ENCODE measurements at places on chromosomes 12 and 14.

DNA sequence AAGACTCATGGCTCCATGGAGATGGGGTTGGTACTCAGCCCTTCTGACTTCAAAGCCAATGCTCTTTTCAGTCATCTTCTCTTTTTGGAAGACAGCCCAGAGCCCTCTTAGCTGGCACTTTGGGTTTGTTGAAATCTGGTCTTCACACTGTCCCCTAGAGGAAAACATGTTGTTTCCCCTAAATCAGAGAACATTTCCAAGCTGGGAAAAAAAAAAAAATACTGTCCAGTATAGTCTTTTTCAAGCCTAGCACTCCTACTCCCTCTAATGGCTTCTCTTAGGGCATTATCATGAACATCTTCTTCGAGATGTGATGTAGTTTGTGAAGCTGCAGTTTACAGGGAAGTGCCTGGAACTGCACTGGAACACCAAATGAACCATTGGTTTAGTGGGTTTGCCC lies 3.0 kb upstream of the ZC3H14 start:
- DNase-seq: no peak

GRCh38 chr12:39341179-39341578 lies 101.7 kb downstream of the KIF21A start:
- DNase-seq: no peak

GRCh38 chr12:2854669-2855453 lies 2.0 kb downstream of the TEX52 start:
- no peak for DNase-seq

- no peak for DNase-seq
Observed at GRCh38 chr14:47040550-47040949, 389.0 kb upstream of the RPL10L start.

DNA sequence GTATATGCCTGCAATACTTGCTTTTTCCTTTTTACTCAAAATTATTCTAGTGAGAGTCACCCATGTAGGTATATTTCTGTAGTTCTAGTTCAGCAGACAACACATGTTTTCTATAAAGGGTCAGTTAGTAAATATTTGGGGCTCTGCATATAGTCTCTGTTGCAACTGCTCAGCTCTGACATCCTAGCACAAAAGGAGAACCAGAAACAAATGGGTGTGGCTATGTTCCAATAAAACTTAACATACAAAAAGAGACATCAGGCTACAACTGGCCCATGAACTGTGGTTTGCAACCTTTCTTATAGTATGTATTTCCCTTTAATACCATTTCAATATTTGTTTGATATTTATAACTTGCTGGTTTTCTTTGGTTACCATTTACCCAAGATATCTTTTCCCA lies 11.9 kb downstream of the NT5DC3 start:
- DNase-seq: no peak

DNA sequence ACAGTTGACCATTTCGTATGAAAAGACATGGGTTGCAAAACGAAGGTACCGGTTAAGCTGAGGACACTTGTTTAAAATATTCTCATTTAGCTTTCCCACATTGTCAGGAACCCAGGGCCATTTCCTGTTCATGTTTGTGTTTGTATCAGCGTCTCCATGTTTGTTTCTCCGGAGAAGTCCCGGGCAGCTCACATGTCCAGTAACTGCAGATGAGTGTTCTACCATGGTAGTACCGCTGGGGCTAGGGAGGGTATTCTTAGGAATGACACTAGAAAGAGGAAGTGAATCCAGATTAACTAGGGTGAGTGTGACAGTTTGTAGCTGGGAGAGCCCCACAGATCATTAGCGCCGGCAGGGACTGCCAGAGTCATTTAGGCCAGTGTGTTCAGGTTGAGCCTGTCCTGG lies 50.0 kb upstream of the EVL start:
- DNase-seq: no peak

- DNase-seq: no peak
Observed at GRCh38 chr14:52351233-52352060, 37.3 kb downstream of the PTGER2 start.

DNA sequence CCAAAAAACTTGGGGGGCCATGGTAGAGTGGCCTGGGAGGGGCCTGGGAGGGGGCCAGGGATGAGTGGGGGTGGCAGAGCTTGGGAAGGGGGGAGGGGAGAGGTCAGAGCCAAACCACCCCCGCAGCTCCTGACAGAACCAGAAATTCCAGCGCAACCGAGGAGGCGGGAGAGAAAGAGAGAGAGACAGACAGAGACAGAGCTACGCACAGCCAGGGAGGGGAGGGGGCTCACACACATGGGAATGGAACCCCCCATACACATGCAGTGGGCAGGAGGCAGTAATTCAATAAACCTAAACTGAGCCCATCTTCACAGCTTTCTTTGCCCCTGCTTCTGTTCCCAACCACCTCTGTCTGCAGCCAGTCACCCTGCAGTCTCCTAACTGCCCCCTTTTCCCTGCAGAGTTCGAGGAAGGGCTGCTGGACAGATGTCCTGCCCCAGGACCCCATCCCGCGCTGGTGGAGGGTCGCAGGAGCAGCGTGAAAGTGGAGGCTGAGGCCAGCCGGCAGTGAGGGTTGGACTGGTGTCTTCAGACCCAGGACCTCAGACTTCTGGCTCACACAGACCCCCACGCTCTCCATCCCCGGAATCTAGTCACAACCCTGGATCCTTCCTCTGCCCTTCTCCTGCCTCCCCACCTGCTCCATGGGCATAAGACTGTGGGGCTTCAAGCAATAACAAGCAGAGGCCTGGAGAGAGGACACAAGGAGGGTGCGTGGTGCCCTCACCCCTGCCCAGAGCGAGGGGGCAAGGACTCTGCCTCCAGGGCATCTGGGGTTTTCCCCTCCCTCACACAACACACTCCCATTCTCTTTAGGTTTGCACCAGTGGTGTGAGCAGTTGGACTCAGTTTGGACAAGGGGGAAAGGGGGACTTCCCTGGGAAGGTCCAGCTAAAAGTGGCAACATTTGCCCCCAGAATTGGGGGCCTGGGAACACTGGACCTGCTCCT lies 5.6 kb downstream of the NAB2 start:
- no peak for DNase-seq

GRCh38 chr12:115574826-115575225 lies 702.7 kb downstream of the MED13L start:
- DNase-seq: no peak

DNA sequence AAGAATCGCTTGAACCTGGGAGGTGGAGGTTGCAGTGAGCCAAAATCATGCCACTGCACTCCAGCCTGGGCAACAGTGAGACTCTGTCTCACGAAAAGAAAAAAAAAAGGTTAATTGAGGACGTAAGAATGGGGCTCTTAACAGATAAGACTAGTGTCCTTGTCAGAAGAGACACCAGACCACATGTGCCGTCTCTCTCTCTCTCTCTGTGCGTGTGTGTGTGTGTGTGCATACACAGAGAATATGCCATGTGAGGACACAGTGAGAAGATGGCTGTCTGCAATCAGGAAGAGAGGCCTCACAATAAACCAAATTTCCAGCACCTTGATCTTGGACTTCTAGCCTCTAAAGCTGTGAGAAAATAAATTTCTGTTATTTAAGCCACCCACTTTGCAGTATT lies 11.7 kb upstream of the ERC1 start:
- DNase-seq: no peak

GRCh38 chr12:510071-510825 lies 50.5 kb downstream of the B4GALNT3 start:
- no peak for DNase-seq

- peak; percentile 52 for DNase-seq
Observed at GRCh38 chr12:24719293-24719721, 229.6 kb downstream of the BCAT1 start.

GRCh38 chr14:91125801-91126200 lies 11.9 kb downstream of the DGLUCY start:
- no peak for DNase-seq

DNA sequence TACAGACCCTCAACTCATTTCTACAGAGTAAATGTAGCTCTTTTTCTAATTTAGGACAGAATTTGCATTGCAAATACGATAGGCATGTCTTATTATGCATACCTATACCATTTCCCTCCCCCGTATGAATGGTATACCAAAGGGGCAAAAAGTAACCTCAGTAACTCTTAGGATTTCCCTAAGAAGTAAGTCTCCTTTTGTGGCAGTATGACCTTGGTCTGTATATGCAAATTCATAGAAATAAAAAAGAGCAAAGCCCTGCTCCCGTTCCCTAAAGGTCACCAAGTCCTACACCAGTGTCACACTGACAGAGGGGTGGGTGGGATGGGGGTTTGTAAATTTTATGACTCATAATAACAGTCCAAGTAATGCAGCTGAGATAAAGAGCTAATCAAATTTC lies 365.8 kb upstream of the CCDC196 start:
- no peak for DNase-seq

DNA sequence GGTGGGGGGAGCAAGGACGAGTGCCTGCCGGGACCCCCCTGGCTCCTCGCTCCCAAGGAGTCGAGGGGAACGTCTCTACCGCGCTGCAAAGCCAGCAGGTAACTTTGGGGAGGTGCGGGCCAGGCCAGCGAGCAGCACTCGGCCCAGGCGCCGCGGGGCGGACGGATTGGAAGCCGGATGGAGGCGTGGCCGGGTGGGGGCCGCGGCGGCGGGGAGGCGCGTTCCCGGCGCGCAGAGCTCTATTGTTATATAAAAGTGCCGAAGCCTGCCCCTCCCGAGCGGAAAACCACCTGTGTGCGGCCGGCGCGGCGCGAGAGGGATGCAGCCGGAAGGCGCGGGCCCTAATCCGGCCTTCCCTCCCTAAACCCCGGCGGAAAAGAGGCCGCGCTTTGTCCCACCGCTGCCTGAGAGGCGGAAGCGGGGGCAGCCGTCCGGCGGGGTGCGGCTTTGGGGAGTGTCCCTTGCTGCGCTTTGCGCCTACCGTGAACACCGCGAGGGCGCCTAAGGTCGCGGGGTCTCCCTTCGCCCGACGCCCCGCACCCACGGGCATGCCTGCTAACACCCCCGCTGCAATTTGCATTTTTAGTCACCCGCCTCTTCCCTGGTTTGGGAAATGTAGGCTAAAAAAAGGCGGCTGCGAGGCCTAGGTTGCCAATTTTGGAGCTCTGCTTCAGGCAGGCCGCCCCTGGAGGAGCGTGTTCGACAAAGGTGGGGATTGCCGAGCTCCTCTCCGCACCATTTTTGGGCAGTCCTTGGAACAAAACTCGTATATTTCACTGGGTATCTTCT lies 1.7 kb upstream of the DUSP6 start:
- DNase-seq: peak; percentile 85

DNA sequence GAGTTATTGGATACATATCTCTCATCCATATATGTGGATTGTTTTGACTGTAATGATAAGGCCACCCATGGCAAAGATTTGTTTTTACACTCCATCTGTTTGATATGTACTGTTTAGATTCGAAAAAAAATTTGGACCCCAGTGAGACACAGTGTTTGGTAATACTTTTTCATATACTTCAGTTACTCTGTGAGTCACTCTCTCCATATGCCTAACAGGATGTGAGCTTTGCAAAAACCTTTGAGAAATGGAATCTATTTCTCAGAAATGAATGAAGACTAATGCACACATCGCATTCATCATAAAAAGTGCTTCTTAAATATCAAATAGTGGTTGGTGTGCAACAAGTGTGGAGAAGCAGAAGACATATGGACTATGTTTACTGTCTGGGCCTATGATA lies 781.5 kb downstream of the SLC6A15 start:
- no peak for DNase-seq

- no peak for DNase-seq
Observed at GRCh38 chr14:61603736-61604135, 91.6 kb upstream of the HIF1A start.

DNA sequence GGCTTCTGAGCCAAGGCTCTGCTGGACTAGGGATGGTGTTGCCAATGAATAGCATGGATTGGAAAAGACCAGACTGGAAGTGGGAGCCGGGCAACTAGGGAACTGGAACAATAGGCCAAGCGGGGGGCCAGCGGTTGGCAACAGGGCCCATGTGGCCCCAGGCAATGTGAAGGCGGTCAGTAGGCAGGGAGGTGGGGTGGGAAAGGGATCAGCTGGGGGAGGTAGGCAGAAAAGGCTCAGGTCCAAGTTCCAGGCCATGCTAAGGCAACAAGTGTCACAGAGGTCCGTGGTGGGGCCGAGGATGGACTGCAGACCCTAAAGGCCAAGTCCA lies 14.9 kb upstream of the MLXIP start:
- DNase-seq: no peak

DNA sequence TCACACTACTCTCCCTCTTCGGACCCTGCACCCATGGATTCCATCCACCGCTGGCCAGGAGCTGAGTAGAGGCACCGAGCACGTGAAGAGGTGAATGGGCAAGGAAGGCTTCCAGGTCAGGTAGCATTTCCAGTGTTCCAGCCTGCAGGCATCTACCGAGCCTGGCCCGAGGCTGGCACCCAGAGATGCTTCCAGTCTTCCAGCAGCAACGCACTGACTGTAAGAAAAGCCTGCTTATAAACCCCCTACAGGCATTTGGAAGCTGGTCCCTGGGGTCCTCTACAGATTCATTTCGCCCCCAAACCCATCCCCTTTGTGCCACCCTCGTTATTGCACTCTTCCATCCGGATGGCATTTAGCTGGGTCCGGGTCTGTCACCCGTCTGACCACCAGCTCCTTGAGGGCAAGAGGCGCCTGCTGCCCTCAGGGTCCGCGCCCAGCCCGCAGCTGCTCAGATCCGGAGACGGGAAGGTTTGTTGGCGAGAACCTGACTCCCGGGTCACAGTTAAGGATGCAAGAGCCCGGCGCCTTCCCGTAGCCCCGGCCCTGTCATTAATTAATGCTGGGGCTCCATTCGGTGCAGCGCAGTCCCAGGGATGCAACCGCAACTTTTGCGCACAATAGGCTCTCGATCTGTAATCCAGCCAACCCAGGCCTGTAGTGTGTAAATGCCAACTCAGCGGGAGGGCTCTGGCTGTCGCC lies 614 bp upstream of the MARK3 start:
- no peak for DNase-seq

GRCh38 chr12:126874427-126875026 lies 1392.4 kb upstream of the TMEM132C start:
- DNase-seq: peak; percentile 75

GRCh38 chr14:90396341-90397339 lies at the start of gene CALM1:
CALM1 (plus strand) TSS chr14:90397029; CDS start chr14:90397231, 202 bp downstream.
- peak; percentile 99 for DNase-seq

DNA sequence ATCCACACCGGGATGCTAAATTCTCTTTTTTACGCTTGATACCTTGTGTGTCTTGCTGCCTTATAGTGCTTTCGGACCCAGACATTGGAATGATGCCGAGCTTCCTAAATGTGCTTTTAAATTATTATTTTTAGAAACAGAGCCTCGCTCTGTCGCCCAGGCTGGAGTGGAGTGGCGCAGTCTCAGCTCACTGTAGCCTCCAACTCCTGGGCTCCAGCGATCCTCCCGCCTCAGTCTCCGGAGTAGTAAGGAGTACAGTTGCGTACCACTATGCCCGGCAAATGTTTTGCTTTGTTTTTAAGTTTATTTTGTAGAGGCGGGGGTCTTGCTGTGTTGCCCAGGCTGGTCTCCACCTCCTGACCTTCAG lies 489 bp upstream of the EML5 start:
- DNase-seq: no peak

- DNase-seq: peak; percentile 45
Observed at GRCh38 chr14:61889914-61890351, 127.7 kb downstream of the SNAPC1 start.

DNA sequence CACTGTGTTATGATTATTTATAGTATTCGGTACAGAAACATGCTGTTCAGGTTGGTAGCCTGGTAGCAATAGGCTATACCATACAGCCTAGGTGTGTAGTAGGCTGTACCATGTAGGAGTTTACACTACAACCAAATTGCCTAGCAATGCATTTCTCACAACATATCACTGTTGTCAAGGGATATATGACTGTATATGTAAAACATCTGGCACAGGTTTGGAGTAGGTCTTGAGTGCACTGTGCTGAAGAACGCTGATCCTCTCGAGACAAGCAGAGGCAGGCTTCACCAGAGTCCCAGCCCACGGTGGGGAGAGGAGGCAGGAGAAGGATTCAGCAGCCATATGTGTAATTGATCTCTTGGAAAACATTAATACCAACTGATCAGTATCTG lies 15.0 kb upstream of the TBX5 start:
- no peak for DNase-seq
